Esophagus muscularis mucosa (tissue), 4 donors: ENCODE measurements at places on chromosomes 3 and 15. TPM values are rescaled to one million over a fixed set of nuclear protein-coding genes. Genes with fewer than 3 reads are reported as not detected.

- peaks cover 13% of the 10 kb centered on the region for H3K36me3 ChIP-seq
- no peak overlapping the region for H3K27ac ChIP-seq
- no peaks in the 10 kb centered on the region for H3K4me1 ChIP-seq
Measured at GRCh38 chr3:128919988-128920387, 40.6 kb downstream of the ACAD9 start.

- no peaks in the 10 kb centered on the region for H3K27me3 ChIP-seq
- peak overlapping the region; percentile 85 for H3K4me3 ChIP-seq
- H3K27ac ChIP-seq: peak overlapping the region; percentile 92
- no peaks in the 10 kb centered on the region for H3K36me3 ChIP-seq
Measured at GRCh38 chr15:24955531-24955921, 739 bp downstream of the SNRPN start.

DNA sequence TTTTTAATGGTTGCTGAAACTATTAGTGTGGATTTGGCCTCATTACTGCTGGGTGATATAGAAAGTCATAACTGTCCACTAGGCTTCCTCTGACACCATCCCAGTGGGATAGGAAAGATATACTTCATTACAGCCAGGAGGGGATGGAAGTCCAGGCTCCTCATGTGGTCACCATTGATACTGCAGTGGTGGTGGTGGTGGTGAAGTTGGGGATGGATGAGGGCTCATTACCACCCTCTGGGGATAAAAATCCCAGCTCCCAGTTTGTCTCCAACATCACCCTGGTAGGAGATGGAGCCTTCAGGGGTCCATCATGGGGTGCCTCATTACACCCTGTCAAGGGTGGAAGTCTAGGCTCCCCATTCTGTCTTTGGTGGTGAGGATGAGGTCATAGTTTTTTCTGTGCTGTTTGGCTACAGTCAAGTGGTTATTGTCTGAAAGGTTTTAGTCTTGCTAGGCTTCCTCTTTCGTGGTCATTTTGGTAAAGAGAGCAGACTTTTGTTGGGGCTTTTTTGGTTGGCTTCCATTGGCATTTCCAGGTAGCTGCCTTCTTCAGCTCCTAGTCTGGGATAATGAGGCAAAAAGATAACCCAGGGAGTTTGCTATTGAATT, 30.1 kb upstream of the FILIP1L start:
- H3K4me1 ChIP-seq: peaks cover 5% of the 10 kb centered on the region
- no peaks in the 10 kb centered on the region for H3K36me3 ChIP-seq
- no peaks in the 10 kb centered on the region for H3K27me3 ChIP-seq
- DNase-seq: no peak
- H3K27ac ChIP-seq: no peak overlapping the region

DNA sequence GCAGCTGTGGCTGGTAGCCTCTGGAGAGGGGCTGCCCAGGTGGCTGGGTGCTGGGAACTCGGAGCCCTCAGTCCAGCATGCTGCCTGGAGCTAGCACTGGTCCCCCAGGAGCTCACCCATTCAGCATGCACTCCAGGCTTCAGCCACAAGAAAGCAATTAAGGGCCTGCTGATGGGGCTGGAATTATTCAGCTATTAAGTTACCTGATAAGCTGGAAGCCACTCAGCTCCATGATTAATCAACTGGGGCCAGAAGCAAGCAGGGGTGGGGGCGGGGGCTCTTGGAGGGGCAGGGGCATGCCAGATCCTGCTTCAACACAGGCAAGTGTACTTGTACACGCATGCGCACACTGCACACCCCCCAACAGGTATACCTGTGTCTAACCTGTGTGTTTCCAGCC, 22.1 kb upstream of the TMEM115 start:
- no peak overlapping the region for H3K4me3 ChIP-seq
- DNase-seq: no peak
- no peaks in the 10 kb centered on the region for H3K27me3 ChIP-seq
- H3K4me1 ChIP-seq: no peaks in the 10 kb centered on the region
- H3K36me3 ChIP-seq: no peaks in the 10 kb centered on the region

DNA sequence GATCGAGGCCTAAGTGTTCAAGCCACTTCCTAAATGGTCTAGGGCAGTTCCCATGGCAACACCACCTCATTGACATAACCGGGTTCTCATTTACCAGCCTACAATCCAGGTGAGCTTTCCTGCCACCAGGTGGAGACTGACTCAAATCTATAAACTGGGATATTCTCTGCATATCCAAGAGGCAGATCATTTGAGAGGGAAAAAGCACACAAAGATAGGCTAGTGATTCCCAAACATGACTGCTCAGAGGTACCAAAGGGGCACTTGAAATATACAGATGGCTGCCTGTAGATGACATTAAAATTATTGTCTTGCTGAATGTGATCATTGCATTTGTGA, 141.3 kb upstream of the PROK2 start:
- H3K36me3 ChIP-seq: no peaks in the 10 kb centered on the region
- no peak overlapping the region for H3K27ac ChIP-seq
- no peak overlapping the region for H3K4me3 ChIP-seq
- no peaks in the 10 kb centered on the region for H3K27me3 ChIP-seq
- no peak for DNase-seq
- H3K4me1 ChIP-seq: peaks cover 8% of the 10 kb centered on the region

DNA sequence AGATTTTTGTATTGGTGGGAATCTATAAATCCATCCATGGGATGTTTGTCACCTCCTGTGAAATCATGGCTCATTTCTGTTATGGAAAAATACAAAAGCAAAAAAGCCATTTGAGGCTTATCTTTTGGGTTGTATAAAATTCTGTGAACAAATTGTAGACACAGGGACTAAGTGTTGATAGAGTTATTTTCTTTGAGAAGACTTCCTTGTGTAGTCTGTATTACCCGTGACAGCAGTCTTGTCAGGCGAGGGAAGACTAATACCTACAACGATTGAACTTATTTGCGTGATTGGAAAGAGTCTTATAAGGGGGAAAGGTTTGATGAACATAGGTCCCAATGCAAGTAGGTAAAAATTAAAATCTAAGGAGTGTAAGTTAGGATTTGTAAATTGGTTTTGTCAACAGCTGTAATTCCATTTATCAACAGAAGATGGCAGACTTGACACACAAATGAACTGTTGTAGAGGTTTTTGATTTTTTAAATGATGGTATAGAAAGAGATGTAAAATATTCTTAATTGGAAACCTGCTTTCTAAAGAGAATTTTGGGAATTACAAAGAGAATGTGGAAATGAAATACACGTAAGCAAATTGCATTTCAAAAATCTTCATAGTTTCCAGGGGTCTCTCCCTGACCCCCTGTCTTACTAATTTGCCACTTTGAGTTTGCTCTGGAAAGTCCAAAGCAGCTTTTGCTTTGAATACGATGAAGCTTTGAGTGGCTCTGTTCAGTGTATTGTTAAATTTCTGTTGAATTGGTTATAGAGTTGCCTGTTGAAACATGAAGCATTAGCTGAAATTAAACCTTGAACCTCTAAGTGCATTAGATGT, 33.2 kb downstream of the SLC25A26 start:
- H3K36me3 ChIP-seq: peaks cover 11% of the 10 kb centered on the region
- H3K27ac ChIP-seq: no peak overlapping the region
- H3K27me3 ChIP-seq: no peaks in the 10 kb centered on the region
- no peaks in the 10 kb centered on the region for H3K4me1 ChIP-seq
- no peak for DNase-seq

DNA sequence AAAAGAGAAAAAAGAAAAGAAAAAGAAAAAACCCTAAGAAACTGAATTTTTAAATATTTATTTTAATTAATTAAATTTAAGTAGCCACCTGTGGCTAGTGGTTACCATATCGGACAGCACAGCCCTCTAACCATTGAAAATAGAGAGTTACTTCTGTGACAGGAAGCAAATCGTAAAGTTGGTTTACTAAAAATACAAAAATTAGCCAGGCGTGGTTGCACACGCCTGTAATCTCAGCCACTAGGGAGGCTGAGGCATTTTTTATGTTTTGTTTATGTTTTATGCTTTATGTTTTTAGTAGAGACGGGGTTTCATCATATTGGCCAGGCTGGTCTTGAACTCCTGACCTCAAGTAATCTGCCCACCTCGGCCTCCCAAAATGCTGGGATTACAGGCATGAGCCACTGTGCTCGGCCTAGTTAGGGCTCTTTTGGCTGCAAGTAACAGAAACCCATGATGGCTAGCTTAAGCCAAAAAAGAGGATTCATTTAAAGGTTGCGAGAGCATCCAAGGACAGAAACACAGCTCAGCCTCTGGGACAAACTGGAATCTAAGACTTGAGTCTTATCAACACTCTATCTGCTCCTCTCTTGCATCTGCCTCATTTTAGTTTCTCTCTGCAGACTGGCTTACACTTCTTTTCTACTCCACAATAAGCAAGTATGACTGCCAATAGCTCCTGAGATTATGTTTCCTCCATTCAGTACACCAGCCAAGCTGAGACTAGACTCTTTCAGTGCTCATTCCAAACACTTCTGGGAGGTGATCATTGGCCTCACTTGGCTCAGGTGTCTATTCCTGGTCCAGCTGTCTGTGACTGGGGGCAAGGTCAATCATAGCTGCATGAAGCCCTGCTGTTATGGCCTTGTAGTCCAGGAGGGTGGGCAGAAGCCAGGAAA, 6.8 kb upstream of the SKIL start:
- H3K36me3 ChIP-seq: no peaks in the 10 kb centered on the region
- peaks cover 11% of the 10 kb centered on the region for H3K4me1 ChIP-seq
- no peak overlapping the region for H3K4me3 ChIP-seq
- no peak overlapping the region for H3K27ac ChIP-seq

GRCh38 chr3:87370007-87370406, 93.6 kb upstream of the POU1F1 start:
- H3K36me3 ChIP-seq: no peaks in the 10 kb centered on the region
- no peaks in the 10 kb centered on the region for H3K4me1 ChIP-seq

DNA sequence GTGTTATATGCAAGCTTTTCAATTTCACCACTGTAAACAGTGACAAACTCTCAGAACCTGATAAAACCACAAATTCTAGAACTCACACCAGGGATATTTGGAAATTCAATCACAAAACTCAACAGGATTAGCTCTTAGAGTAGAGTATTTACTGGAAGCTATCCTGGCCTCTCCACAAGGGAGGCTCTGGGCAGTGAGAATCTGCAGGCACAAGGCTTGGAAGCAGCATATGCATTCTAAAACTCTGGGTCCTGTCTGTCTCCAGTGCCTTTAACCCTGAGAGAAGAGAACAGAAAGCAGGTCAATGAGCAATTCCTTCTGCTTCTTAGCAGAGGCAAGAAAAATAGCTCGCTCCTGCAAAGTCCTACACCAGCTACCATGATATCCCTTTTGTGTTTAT, 23.4 kb downstream of the PLSCR4 start:
- DNase-seq: no peak
- no peak overlapping the region for H3K4me3 ChIP-seq
- H3K27ac ChIP-seq: no peak overlapping the region

DNA sequence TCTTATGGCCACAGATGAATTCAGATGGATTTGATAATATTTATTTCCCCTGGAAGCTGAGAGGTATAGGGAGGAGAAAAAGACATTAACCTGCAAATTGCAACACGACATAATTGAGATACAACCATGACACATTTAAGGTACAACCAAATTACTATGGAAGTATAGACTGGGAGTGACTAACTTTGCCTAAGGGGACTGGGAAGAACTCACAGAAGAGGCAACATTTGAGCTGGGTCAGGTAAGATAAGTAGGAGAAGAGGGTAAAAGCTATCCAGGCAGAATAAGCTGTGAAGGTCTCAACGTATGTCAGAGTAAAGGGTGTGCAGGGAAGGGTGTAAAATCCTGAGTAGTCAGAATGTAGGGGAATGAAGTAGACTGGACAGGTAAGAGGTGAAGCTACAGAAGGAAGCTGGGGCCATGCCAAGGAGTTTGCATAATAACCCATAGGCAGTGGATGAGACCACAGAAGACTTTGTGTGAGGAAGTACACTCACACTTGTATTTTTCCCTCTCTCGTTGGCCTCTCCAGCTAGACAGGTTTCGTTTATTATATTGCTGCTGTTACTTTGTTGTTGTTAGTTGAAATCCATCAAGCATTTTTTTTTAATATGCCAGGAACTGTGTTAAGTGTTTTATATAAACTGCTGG, 28.0 kb upstream of the PTX3 start:
- H3K4me3 ChIP-seq: no peak overlapping the region
- no peak overlapping the region for H3K27ac ChIP-seq
- no peaks in the 10 kb centered on the region for H3K27me3 ChIP-seq

GRCh38 chr15:86488046-86488445, 408.4 kb downstream of the AGBL1 start:
- H3K4me3 ChIP-seq: no peak overlapping the region
- H3K36me3 ChIP-seq: no peaks in the 10 kb centered on the region
- H3K27me3 ChIP-seq: no peaks in the 10 kb centered on the region
- H3K27ac ChIP-seq: no peak overlapping the region
- H3K4me1 ChIP-seq: no peaks in the 10 kb centered on the region
- no peak for DNase-seq

- no peak overlapping the region for H3K27ac ChIP-seq
- H3K36me3 ChIP-seq: no peaks in the 10 kb centered on the region
- no peak overlapping the region for H3K4me3 ChIP-seq
- H3K27me3 ChIP-seq: no peaks in the 10 kb centered on the region
Measured at GRCh38 chr15:60649845-60650548, 171.1 kb upstream of the ICE2 start.

- peaks cover 48% of the 10 kb centered on the region for H3K4me1 ChIP-seq
- H3K27ac ChIP-seq: peak overlapping the region; percentile 62
- H3K27me3 ChIP-seq: no peaks in the 10 kb centered on the region
- no peak overlapping the region for H3K4me3 ChIP-seq
- DNase-seq: no peak
Measured at GRCh38 chr15:39336926-39337325, 244.0 kb upstream of the THBS1 start.

- H3K27ac ChIP-seq: peak within 1 kb of the TSS; percentile 99
- DNase-seq: peak; percentile 94
Measured at GRCh38 chr3:184337399-184337714, at the start of gene FAM131A. FAM131A (plus strand) TSS chr3:184337600; CDS start chr3:184337631, 31 bp downstream.

GRCh38 chr3:108021131-108021530, 69.7 kb downstream of the CD47 start:
- DNase-seq: no peak
- no peaks in the 10 kb centered on the region for H3K27me3 ChIP-seq
- no peaks in the 10 kb centered on the region for H3K36me3 ChIP-seq
- H3K4me3 ChIP-seq: no peak overlapping the region
- H3K27ac ChIP-seq: no peak overlapping the region
- no peaks in the 10 kb centered on the region for H3K4me1 ChIP-seq

GRCh38 chr3:186152361-186152798, 43.5 kb upstream of the ETV5 start:
- H3K27me3 ChIP-seq: no peaks in the 10 kb centered on the region
- H3K4me3 ChIP-seq: no peak overlapping the region

- no peaks in the 10 kb centered on the region for H3K4me1 ChIP-seq
- no peak overlapping the region for H3K4me3 ChIP-seq
- no peaks in the 10 kb centered on the region for H3K36me3 ChIP-seq
- no peak overlapping the region for H3K27ac ChIP-seq
- peak; percentile 72 for DNase-seq
Measured at GRCh38 chr3:127265581-127265981, 22.3 kb downstream of the PRR20G start.

DNA sequence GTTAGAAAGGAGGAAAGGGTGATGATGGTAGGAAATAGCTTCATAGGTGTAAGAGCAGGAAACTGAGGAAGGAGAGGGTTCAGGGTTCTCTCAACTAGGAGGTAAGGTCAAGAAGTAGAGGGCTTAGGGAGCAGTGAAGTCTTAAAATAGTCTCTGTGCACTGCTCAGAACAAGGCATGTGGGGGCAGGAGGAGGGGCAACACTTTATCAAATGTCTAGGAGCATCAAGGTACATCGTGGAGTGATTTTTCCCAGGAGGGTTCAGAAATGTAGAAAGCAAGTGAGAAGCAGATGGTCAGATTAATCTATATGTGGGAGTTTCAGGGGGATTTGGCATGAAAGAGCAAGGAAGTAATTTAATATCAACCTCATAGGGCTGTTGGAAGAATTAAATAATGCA, 58.8 kb downstream of the TNIK start:
- peaks cover 30% of the 10 kb centered on the region for H3K4me1 ChIP-seq
- DNase-seq: no peak
- no peak overlapping the region for H3K27ac ChIP-seq
- H3K36me3 ChIP-seq: no peaks in the 10 kb centered on the region
- H3K27me3 ChIP-seq: no peaks in the 10 kb centered on the region

Gene ECE2
- total RNA-seq: 0.69 TPM

Gene AADACL2
- 0.26 TPM for total RNA-seq

Gene PLD1
- total RNA-seq: 18.7 TPM

Gene CMTM6
- total RNA-seq: 60.6 TPM
